Common myeloid progenitor, CD34-positive (primary cell): ENCODE measurements at places on chromosomes 7 and 10.

DNA sequence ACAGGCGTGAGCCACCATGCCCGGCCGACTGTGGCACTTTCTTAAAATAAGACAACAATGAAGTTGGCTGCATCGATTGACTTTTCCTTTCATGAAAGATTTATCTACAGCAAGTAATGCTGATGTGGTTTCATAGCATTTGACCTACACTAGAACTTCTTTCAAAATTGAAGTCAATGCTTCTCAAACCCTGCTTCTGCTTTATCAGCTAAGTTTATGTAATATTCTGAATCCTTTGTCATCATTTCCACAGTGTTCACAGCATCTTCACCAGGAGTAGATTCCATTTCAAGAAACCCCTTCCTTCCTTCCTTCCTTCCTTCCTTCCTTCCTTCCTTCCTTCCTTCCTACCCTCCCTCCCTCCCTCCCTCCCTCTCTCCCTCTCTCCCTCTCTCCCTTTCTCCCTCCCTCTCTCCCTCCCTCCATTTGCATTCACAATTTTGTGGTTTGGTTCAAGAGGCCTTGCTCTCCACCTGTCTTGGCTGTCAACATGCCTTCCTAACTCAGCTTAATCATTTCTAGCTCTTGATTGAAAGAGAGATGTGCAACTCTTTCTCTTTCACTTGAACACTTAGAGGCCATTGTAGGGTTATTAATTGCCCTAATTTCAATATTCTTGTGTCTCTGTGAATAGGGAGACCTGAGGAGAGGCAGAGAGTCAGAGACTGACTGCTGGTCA is 52.1 kb downstream of the HDAC9 start:
- DNase-seq, result peak; percentile 23

DNA sequence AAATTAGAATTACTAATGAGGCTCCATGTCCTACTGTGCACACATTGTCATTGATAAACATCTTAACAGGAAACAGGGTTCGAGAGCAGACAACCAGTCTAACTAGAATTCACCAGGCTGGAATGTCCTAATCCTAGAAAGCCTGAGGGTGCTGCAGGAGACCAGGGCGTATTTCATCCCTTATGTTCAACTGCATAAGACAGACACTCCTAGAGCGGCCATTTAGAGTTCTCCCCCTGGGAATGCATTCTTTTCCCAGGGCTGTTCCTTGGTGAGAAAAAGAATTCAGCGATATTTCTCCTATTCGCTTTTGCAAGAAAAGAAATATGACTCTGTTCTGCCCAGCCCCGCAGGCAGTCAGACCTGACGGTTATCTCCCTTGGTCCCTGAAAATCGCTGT is 486.0 kb downstream of the REEP3 start:
- no peak for DNase-seq

- peak; percentile 72 for DNase-seq
Measured at GRCh38 chr7:5218564-5219360, 28.7 kb downstream of the WIPI2 start.

DNA sequence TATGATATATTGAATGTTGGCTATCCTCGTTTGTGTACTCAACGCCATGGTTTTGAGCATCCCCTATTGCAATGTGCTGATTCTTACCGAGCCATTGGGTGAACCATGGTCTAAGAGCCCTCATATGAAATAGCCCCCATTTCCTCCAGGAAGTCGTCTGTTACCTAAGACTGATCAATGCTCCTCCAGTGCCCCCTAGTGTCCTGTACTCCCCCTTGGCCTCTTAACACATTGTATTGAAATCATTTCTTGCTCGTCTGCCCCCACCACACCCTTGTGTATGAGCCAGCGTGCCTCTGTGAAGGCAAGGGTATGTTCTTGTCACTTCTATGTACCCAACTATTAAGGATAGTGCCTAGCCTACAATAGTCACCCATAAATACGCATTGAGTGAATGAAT is 11.2 kb upstream of the SLC35B4 start:
- DNase-seq, result peak; percentile 69

GRCh38 chr10:103584216-103585010 is 90.9 kb downstream of the NEURL1 start:
- peak; percentile 96 for DNase-seq

- DNase-seq, result no peak
Measured at GRCh38 chr10:11424456-11425295, 186.8 kb downstream of the USP6NL start.

DNA sequence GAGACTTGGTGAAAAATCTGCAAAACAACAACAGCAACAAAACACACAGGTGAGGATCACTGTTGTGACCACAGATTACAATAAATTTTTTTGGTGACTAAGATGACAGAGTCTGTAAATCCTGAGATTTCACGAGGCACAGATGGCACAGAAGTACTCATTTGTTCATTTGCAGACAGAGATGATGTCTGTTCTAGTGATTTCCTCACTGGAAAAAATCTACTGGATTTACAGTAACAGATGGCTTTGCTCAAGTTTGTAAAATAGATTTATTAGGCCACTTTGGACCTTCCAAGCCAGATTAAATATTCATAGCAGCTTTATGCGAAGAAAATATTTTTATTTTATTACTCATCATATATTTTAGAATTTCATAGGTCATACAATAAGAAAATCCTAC is 113.5 kb upstream of the IL6 start:
- no peak for DNase-seq

- DNase-seq, result no peak
Measured at GRCh38 chr10:101183458-101184183, 45.6 kb downstream of the LBX1 start.

GRCh38 chr7:131355917-131356777 is 28.5 kb downstream of the MKLN1 start:
- peak; percentile 33 for DNase-seq

DNA sequence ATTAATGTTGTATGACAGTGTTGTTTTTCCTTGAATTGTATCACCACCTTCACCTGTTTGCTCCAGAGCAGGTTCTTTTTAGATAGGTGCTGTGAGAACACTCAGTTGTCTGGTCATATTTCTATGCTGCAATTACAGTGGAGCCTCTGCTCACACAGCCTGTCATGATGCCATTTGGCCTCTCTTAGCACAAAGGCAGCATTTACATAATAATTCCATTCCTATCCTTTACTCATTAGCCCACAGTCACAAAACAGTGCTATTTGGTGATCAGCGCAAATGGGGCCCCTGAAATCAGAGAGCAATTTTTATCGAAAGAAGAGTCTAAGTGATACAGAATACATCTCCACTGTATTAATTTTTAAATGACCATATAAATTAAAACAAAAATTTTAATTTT is 13.8 kb upstream of the DGKI start:
- DNase-seq, result no peak

GRCh38 chr10:127921753-127922145 is 14.8 kb downstream of the PTPRE start:
- no peak for DNase-seq

DNA sequence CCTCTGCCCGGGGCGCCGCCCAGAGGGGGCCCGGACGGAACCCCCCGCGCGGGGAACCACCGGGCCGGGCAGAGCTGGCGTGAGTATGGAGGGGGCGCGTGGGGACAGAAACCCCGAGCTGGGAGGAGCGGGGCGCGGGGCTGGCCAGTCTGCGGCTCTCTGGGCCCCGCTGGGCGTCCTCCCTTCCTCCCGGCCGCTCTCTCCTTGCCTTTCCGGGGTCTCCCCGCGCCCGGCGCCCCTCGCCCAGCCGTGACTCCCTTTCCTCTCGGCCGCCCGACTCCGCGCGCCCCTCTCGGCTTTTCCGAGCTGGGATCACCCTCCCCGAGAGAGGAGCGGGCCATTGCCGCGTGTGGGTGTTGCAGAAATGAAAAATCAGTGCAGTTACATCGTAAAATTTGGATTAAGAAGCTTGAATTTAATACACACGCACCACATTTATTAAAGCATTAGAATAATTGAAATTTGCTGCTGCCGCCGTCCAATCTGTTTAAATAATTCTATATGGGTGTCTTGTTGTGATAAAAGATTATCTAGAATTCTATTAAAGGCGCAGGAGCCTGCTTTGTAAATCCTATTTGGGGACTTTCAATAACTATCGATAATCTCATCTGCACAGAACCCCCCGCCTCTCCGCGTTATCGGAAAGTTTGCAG is 9.1 kb downstream of the UNCX start:
- DNase-seq, result no peak

DNA sequence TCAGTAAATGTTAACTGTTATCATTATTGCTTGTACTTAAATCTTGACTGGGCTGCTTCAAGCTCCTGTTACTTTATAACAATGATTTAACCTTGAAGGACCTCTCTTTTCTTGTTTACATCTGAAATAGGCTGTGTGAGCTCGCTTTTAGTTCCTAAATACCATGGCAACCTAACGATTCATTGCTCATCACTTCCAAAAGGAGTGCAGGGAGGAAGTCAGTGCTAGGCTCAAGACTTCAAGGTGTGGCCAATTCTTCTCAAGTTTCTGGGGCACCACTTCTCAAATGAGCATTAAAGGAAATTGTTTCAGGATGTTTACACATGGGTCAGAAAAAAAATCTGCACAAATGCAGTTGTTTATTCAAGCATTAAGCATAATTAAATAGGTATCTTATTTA is 284.2 kb downstream of the MTERF1 start:
- DNase-seq, result no peak

- DNase-seq, result peak; percentile 20
Measured at GRCh38 chr7:77199013-77199966, at the start of gene FGL2. FGL2 (minus strand) TSS chr7:77199819; CDS start chr7:77199793, 26 bp downstream.

- peak; percentile 54 for DNase-seq
Measured at GRCh38 chr10:25036381-25036780, 20.0 kb downstream of the THNSL1 start.

DNA sequence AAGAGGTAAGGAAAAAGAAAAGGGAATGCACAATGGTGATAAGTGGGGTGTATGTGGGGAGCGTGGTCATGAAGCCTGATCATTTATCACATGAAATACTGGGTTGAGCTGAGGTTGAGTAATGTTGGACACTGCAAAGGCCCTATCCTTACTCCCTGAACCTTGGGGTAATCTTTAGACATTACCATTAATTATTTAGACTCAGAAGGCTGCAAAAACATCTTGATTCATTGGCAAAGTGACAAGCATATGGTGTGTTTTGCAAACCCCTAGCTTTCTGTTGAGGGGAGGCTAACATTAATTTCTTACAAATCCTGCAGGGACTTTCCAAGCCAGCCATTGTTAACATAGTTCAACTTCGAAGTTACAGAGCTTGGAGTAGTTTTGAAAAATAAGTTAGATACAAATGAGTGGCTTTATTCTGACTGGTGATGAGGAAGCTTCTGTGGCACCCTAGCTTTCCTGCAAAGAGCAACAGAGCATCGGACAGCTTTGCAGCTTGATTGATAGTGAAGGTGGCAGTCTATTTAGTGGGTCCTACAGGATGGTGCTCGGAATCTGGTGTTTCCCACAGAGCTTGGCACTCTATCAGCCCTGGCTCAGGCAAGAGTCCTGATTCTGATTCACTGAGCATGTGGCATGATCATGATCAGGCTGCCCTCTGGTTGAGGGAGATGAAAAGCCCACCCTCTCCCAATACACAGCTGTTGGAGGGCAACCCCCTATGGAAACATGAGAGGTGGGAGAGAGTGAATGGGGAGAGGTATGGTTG is 153.7 kb upstream of the NPVF start:
- no peak for DNase-seq

DNA sequence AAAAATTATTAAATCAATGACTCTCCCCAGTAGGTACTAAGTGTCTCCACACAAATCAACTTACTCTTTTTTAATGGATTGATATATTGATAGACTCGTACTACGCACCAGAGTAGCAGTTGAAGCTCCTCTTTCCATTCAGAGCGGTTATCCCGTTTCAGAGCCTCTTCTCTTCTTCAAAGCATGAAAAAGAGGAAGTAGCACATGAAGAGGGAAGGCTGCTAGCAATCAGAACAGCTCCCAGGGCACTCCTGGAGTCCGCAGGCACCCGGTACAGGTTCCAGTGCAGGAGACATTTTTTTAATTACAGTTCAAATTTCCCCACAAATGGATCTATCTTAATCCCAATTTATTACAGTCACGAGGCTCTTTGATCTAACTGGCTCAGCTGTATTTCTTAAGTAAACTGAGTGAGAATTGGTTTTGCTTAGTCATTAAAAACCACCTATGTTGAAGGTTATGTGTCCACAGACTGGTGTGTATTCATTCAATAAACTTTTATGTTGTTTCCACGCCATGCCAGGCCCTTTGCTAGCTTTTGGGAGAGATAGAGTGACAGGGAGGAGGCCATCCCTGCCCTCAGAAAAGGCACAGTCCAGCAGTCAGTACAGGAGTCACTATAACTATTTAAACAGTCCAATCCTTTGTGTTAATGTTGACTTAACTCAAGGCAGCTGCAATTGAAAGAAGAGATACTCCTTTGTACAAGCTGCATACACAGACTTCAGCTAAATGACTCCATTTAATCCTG is 32.1 kb upstream of the CALN1 start:
- DNase-seq, result peak; percentile 50

GRCh38 chr10:96374985-96375830 is 16.4 kb upstream of the OPALIN start:
- DNase-seq, result peak; percentile 68

DNA sequence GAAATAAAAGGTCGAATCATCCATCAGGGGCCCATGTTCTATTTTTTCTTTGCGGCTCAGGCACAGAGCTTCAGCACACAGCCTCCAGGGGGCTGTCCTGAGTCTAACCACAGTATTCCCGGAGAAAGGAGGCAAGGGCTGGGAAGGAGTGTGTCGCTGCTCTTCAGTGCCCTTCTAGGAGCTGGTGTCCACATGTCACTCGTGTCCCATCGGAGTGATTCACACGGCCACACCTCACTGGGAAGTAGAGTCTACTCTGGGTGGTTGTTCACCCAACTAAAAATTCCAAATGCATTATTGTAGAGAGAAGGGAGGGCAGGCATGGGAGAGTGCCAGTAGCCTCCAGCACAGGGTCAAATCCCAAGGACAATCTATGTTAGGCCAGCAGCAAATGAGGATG is 114.8 kb upstream of the LANCL2 start:
- no peak for DNase-seq

DNA sequence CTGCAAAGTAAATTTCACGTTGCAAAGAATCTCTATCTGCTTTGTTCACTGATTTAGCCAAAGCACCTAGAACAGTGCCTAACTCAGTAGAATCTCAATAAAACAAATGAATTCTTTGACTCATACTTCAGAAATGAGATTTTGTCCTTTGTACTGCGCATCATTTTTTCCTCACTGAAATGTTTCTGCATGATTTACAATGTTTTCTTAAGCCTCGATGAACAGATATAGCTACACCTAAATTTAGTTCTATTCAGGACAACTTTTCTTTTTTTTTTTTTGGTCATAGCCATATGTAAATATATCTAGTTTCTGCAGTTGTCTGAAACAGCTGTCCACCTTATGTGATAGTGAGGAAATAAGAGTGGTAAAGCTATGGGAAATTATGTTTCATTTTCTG is 15.3 kb downstream of the GNAT3 start:
- no peak for DNase-seq
